ENCODE measurements at places on chromosomes 3 and 15.

DNA sequence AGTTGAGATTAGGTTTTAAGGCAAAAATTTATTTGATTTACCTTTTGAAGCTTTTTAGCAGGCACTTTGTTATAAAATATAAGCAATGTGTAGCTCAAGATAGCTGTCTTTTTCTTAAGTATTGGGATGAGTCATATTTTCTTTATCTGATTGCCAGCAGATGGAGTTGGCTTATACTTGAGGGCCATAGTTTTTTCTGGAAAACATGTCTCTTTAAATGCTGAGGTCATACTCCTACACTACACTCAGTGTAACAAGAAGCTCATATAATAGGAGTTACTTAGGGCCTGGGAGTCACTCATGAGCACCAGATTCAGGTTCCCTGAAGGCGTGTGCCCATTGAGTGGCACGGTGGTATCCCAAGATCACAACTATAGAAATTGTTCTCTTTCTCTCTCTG, 579.8 kb downstream of the EDEM1 start:
- no peak for DNase-seq

DNA sequence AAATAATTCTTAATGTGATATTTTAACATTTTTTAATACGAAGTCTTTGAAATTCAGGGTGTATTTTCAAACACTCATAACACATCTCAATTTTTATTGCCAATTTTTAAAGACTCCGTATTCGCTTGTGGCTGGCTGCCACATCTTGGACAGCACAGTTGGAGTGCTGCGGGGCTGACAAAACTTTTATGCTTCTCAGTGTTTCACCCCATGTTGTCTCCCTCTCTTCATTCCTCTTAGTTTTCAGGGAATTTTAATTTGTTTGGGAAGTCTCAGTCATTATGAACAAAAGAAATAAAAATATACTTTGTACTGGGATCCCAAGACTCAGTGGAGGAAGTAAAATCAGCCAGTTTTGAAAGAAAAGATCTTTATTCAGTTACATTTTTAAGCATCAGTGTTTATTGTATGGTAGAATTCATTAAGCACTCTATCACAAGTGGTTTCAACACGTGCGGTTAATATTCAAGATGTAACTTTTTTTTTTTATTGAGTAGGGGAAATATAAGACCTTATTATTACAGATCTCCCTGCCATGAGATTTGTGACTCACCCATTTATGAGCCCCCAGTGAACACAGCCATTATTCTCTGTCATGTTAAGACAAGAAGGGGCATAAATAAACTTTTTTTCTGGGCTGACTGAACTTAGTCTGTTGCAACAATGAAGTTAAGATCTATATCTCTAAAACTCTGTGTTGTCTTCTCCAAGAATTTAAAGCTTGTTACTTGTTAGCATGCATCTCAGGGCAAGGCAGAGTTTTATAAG, 26.8 kb downstream of the KAT2B start:
- DNase-seq: no peak

- no peak for DNase-seq
Measured at GRCh38 chr3:41683666-41684350, 278.1 kb downstream of the ULK4 start.

- no peak for DNase-seq
Measured at GRCh38 chr3:87082796-87083440, 92.0 kb upstream of the VGLL3 start.

GRCh38 chr3:17110660-17111396, 226.1 kb downstream of the PLCL2 start:
- no peak for DNase-seq

All from activated T-helper 1 cell treated with anti-CD3 and anti-CD28 coated beads, Interleukin-2, amount 50 U/mL, for 16 hours (primary cell).